ENCODE measurements at places on chromosomes 12 and 14.

DNA sequence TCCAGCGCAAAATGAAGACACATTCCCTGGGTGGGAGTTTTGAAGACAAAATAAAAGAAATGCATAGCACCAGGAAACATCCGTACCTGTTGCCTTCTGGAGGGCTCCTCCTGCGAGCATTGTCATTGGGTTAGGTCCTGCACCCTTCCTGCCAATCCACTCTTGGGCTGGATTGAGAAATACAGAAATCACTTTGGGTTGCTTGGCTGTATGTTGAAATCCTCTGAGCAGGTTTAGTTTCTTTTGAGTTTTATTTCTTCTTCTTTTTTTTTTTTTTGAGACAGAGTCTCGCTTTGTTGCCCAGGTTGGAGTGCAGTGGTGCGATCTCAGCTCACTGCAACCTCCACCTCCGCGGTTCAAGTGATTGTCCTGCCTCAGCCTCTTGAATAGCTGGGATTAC lies 67.6 kb downstream of the ARF6 start:
- no peak for DNase-seq

DNA sequence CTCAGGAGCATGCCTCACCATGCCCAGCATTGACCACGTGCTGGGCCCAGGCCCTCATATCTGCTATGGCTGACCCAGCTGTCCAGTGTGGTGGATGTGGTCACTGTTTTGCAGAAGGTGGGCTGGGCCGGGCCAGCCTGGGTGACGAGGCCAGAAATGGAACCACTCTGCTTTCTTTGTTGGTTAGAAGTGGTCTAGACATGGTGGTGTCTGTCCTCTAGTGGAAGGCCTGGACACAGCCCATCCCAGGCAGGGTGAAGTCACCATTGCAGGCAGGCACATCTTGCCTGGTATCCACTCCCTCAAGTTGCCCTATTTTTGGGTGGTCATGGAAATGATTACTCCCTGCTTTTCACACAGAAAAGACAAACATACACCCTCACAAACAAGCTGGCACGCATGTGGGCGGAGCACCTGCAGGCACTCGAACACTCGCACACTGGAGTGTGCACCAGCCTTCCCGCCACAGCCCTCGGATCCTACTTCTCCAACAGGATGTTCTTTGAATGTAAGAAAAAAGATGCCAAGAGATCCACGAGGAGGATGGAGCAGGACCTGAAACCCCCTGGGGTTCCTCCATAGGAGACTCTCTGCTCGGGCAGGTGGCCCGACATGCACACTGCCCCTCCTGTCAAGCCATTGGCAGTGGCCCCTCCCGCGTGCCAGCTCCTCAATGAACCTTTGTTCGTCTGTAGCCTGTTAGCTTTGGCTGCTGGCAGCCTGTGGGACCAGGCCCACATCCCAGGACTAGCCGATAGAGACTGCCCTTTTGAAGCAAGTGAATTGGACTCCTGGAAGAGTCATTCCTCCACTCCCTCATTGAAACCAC lies 38.4 kb downstream of the MLXIP start:
- DNase-seq, result peak; percentile 55

DNA sequence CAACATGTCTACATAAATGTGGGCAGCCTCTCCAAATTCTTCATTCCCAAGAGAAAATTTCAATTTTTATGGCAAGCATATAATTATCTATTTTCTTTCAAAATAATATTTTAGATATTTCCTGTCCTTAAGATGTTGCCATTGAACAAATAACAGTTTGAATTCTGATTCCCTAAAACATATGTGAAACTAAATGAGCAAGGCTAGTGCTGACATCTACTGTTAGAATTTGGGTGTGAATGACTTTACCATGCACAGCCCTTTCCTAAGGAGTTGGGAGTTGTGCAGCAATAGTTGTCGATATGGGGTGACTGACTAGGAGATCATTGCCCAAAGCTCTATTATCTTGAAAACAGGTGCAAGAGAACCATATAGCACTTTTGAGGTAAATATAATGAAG lies 108.2 kb upstream of the SLC38A4 start:
- DNase-seq, result no peak

GRCh38 chr14:33085799-33086198 lies 147.1 kb downstream of the NPAS3 start:
- DNase-seq, result no peak

DNA sequence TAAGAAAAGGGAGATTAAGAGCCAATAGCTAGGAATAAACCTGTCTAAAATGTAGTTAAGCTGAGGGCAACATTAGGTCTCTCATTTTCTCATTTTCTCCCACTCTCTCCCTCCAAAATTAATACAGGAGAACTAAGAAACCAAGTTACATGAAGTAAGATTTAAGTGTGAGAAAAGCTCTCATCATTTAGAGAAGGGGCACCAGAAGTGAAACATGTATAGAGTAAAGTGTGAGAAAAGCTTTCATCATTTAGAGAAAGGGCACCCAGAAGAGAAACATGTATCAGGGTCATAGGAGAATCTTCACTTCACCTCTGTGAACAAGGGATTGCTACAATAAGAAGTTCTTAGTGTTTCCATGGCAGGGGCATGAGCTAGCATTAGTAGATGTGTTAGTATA lies 132.4 kb upstream of the CNTN1 start:
- DNase-seq, result no peak

DNA sequence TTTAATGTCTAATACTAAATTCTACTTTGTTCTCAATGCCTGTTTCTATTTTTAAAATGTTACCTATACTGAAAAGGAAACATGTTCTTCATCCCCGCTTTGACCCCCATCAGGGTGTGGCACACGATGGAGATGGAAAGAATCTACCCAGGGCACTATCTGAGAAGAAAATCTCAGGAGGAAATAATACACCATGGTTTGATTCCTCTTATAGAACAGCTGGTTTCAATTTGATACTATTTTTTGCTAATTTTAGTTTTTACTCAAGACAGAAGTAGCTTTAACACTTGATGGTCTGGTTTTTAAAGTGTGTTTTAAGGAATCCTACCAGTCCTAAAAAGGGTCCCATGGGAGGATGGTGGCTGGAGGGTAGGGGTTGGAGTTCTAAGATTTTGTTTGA lies 56.7 kb downstream of the PPM1H start:
- DNase-seq, result no peak
